ENCODE measurements at places on chromosomes 12 and 14.
A peak's percentile ranks its signal among the peaks of the same experiment; 100 is the strongest.

- DNase-seq: no peak
- H3K4me3 ChIP-seq: peak overlapping the region; percentile 60
- no peaks in the 10 kb centered on the region for H3K27me3 ChIP-seq
- no peaks in the 10 kb centered on the region for H3K36me3 ChIP-seq
- peaks cover 56% of the 10 kb centered on the region for H3K4me1 ChIP-seq
- peak overlapping the region; percentile 79 for H3K27ac ChIP-seq
Observed at GRCh38 chr12:46660719-46661109, 165.1 kb downstream of the SLC38A4 start.

DNA sequence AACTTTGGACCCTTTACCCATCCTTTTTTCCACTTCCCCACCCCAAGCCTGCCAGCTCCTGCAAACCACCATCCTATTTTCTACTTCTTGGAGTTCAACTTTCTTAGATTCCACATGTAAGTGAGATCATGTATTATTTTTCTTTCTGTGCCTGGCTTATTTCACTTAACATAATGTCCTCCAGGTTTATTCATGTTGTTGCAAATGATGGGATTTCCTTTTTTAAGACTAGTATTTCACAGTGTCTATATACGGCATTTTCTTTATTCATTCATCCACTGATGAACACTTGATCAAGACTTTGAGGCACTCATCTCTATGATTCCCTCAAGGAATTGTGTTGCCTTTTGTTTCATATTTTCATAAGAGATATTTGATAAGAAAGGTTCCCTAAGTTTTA lies 5.6 kb upstream of the PRPF39 start:
- no peak for DNase-seq
- peaks cover 2% of the 10 kb centered on the region for H3K4me1 ChIP-seq
- no peak overlapping the region for H3K27ac ChIP-seq

DNA sequence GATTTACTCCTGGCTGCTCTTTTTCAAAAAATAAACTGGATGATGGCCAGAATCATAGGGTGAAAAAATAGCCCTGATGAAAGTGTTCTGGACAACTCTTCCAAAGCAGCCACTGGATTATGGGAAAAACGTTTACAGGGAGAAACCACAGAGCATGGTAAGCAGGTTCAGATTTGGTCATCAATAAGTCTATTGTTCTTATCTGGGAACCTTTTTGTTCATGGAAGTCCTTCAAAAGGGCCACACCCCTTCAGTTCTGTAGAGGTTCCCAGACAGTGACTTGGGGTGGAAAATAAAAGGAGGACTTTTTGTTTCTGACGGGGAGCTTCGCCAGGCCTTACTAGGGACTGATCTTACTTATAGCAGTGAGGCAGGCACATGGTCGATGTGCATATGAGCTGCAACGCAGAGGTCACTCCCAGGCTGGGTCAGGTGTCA lies 117.4 kb upstream of the SLC38A2 start:
- peak overlapping the region; percentile 25 for H3K27ac ChIP-seq
- H3K36me3 ChIP-seq: no peaks in the 10 kb centered on the region
- no peak for DNase-seq
- peaks cover 22% of the 10 kb centered on the region for H3K4me1 ChIP-seq
- no peak overlapping the region for H3K4me3 ChIP-seq

- H3K4me3 ChIP-seq: no peak overlapping the region
- H3K36me3 ChIP-seq: peaks cover 13% of the 10 kb centered on the region
- H3K4me1 ChIP-seq: no peaks in the 10 kb centered on the region
- no peaks in the 10 kb centered on the region for H3K27me3 ChIP-seq
- no peak overlapping the region for H3K27ac ChIP-seq
Observed at GRCh38 chr12:117143008-117143532, 43.9 kb upstream of the TESC start.

- no peak overlapping the region for H3K4me3 ChIP-seq
- H3K27ac ChIP-seq: peak overlapping the region; percentile 16
- no peaks in the 10 kb centered on the region for H3K27me3 ChIP-seq
- H3K36me3 ChIP-seq: no peaks in the 10 kb centered on the region
Observed at GRCh38 chr14:51333901-51334521, 94.0 kb downstream of the TMX1 start.

- H3K27ac ChIP-seq: no peak overlapping the region
- no peak overlapping the region for H3K4me3 ChIP-seq
- no peaks in the 10 kb centered on the region for H3K27me3 ChIP-seq
- no peaks in the 10 kb centered on the region for H3K36me3 ChIP-seq
- no peak for DNase-seq
- no peaks in the 10 kb centered on the region for H3K4me1 ChIP-seq
Observed at GRCh38 chr14:65304963-65305362, 107.6 kb upstream of the FUT8 start.

- no peak overlapping the region for H3K4me3 ChIP-seq
- no peak for DNase-seq
- peak overlapping the region; percentile 58 for H3K27ac ChIP-seq
- H3K27me3 ChIP-seq: no peaks in the 10 kb centered on the region
- H3K4me1 ChIP-seq: peaks cover 25% of the 10 kb centered on the region
Observed at GRCh38 chr12:116381240-116381743, 103.8 kb upstream of the MED13L start.

DNA sequence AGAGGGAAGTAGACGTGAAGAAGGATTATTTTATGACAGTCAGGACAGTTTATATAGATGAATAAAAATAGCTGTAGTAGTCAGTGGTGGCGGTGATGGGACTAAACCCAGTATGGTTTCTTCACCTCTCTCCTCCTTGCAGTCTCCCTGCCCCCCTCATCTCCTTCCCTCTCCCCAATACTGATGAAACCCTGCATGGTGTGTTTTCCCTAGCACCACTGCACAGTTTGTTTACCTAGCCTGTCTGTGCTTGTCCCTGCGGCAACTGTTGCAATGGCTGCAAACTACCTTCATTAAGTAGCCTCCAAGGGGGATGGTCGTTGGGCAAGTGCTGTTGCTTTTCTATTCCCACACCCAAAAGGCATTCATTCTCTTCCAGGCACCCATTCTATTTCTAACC lies 14.7 kb downstream of the PCBP2 start:
- H3K27ac ChIP-seq: no peak overlapping the region
- H3K27me3 ChIP-seq: no peaks in the 10 kb centered on the region
- H3K4me1 ChIP-seq: no peaks in the 10 kb centered on the region
- DNase-seq: no peak

DNA sequence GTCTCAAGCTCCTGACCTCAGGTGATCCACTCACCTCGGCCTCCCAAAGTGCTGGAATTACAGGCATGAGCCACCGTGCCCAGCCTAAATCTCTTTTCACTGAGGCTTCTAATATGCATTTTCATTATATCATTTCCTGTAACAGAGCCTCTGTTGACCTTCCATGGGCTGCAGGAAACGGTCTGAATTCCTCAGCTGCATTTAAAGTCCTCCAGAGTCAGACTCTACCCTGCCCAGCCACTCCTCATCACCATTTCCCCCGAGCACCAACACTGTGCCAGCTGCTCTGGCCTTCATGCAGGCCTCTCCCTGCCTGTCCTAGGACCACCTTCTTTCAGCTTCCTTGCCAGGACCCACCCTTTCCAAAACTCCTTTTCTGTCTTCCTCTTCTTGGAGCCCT lies 9.8 kb upstream of the NFKBIA start:
- no peak overlapping the region for H3K4me3 ChIP-seq
- H3K27ac ChIP-seq: peak overlapping the region; percentile 78
- H3K27me3 ChIP-seq: no peaks in the 10 kb centered on the region
- DNase-seq: no peak
- peaks cover 14% of the 10 kb centered on the region for H3K4me1 ChIP-seq
- no peaks in the 10 kb centered on the region for H3K36me3 ChIP-seq

- peaks cover 54% of the 10 kb centered on the region for H3K4me1 ChIP-seq
- DNase-seq: no peak
- H3K27ac ChIP-seq: peak overlapping the region; percentile 72
- no peaks in the 10 kb centered on the region for H3K36me3 ChIP-seq
Observed at GRCh38 chr12:2333491-2334195, 280.9 kb downstream of the CACNA1C start.

- H3K27ac ChIP-seq: no peak overlapping the region
- no peak for DNase-seq
- no peaks in the 10 kb centered on the region for H3K36me3 ChIP-seq
Observed at GRCh38 chr12:4440187-4440941, 5.3 kb downstream of the FGF6 start.

DNA sequence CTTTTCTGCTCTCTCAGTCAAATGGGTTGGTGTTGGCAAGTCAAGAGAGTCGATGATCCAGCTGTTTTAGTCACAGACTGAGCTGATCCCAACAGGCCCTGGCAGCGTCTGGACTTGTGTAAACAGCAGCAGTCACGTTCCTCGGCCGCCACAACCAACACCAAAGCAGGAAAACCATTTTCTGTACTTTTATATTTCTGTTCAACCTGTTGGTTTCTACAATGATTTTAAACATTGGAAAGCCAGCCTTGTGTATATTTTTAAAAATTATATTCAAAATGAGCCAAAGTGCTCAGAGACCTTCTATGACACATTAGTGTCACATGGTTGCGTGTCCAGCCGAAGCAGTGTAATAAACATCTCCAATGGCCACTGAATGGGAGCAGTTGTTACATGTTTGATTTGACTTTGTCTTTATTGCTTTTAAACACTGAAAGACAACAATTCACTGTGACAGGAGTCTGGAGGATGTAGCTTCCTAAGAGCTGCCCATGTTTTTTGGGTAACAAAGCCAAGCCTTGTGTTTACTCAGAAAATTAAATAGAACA lies 5.9 kb upstream of the SIVA1 start:
- H3K4me1 ChIP-seq: peaks cover 67% of the 10 kb centered on the region
- no peak for DNase-seq
- peaks cover 18% of the 10 kb centered on the region for H3K36me3 ChIP-seq
- no peak overlapping the region for H3K4me3 ChIP-seq
- peak overlapping the region; percentile 95 for H3K27ac ChIP-seq

GRCh38 chr12:29750131-29750927 lies 33.4 kb downstream of the TMTC1 start:
- H3K27ac ChIP-seq: no peak overlapping the region
- H3K27me3 ChIP-seq: no peaks in the 10 kb centered on the region
- peaks cover 3% of the 10 kb centered on the region for H3K36me3 ChIP-seq
- H3K4me1 ChIP-seq: no peaks in the 10 kb centered on the region

GRCh38 chr12:21678959-21679358 lies 21.3 kb upstream of the LDHB start:
- no peak overlapping the region for H3K4me3 ChIP-seq
- no peaks in the 10 kb centered on the region for H3K27me3 ChIP-seq
- no peak overlapping the region for H3K27ac ChIP-seq
- no peak for DNase-seq
- no peaks in the 10 kb centered on the region for H3K4me1 ChIP-seq

GRCh38 chr12:122348505-122348904 lies 74.0 kb downstream of the CLIP1 start:
- H3K36me3 ChIP-seq: peaks cover 24% of the 10 kb centered on the region
- no peak for DNase-seq
- peaks cover 6% of the 10 kb centered on the region for H3K4me1 ChIP-seq
- H3K27me3 ChIP-seq: no peaks in the 10 kb centered on the region
- H3K4me3 ChIP-seq: no peak overlapping the region

GRCh38 chr12:102356690-102357089 lies 123.7 kb downstream of the IGF1 start:
- H3K4me3 ChIP-seq: no peak overlapping the region
- no peaks in the 10 kb centered on the region for H3K4me1 ChIP-seq
- H3K27ac ChIP-seq: no peak overlapping the region
- H3K36me3 ChIP-seq: no peaks in the 10 kb centered on the region

GRCh38 chr12:108728820-108729611 lies 2.3 kb downstream of the CORO1C start:
- H3K36me3 ChIP-seq: no peaks in the 10 kb centered on the region
- no peak for DNase-seq
- H3K4me1 ChIP-seq: peaks cover 32% of the 10 kb centered on the region
- peak overlapping the region; percentile 92 for H3K27ac ChIP-seq
- H3K4me3 ChIP-seq: peak overlapping the region; percentile 94
- no peaks in the 10 kb centered on the region for H3K27me3 ChIP-seq

DNA sequence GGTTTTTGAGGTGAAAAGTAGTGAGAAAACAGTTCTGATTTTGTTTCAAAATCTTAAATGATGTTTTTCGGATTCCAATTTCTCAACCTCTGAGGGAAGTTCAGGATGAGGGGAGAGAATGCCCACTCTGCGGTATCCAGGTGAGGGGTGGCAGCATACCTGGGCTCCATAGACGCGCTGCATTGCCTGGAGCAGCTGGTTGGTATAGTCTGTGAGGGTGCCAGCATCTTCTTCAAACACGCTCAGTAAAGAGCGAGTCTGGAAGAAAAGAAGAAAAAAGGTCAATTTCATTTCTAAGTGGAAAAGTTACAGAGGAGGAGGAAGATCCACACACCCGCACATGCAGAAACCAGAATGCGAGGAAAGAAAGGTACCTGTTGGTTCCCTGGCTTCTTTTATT lies 7.0 kb downstream of the APPL2 start:
- no peak overlapping the region for H3K4me3 ChIP-seq
- peaks cover 45% of the 10 kb centered on the region for H3K4me1 ChIP-seq
- no peaks in the 10 kb centered on the region for H3K27me3 ChIP-seq
- DNase-seq: no peak

DNA sequence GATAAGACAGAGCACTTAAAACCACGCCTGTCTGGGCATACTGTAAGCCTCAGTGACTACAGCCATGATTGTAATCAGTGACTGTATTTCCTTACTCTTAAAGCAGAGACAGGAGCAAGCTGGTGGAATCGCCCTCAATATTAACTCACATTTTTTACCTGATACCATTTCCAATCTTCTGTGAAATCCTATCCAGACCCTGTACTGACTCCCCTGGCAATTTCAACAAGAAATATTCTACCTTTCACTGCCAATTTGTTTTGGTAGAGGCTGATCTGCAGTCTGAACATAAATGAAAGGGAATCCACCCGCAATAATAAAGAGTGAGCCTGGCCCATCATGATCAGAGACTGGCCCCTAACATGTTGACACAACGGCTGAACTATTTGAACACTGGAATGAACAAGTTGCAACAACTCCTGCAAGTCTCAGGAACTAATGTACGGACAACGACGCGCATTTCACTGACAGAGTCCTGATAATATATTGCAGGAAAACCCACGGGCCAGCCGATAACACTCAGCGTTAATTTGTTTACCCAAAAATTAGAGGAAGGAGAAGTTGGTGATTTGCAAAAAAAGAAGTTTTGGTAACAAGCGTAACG lies 195.5 kb upstream of the BTG1 start:
- H3K27me3 ChIP-seq: no peaks in the 10 kb centered on the region
- DNase-seq: no peak
- no peaks in the 10 kb centered on the region for H3K36me3 ChIP-seq
- no peak overlapping the region for H3K27ac ChIP-seq
- H3K4me1 ChIP-seq: peaks cover 4% of the 10 kb centered on the region
- no peak overlapping the region for H3K4me3 ChIP-seq
